ENCODE measurements at places on chromosomes 5 and 9.

- DNase-seq = no peak
Measured at GRCh38 chr5:133706506-133707430, 94.4 kb upstream of the FSTL4 start.

DNA sequence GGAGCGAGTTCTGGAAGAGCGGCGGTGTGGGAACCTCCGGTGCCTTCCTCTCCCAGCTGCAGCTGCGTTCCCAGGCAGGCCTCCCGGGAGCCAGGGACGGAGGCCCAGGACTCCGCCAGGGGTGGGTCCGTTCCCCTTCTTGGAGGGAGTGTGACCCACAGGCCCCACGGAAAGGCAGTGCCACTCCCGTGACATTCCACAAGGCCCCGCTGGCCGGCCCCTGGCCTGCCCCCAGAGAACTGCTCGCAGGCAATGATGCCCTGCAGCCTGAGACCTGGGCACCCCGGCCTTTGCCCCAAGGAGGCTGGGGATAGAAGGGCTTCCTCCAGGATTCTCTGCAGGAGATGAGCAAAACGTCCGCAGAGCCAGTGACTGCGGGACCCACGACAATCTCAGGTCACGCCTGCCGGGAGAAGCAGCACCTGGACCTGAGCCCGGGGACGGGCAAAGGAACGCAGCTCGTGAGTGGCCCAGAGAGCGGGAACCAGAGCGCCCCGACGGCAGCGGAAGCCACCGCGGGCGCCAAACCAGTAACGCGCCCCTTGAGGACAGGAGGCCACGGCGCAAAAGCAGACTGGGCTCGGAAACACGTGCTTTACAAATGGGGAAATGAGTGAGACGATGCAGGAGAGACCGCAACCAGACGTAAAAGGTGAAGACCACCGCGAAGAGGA is 9.3 kb downstream of the OBP2B start:
- no peak for DNase-seq

- DNase-seq = no peak
Measured at GRCh38 chr5:1351156-1351555, 6.3 kb upstream of the CLPTM1L start.

GRCh38 chr9:137786511-137786920 is 91.1 kb upstream of the CACNA1B start:
- no peak for DNase-seq

DNA sequence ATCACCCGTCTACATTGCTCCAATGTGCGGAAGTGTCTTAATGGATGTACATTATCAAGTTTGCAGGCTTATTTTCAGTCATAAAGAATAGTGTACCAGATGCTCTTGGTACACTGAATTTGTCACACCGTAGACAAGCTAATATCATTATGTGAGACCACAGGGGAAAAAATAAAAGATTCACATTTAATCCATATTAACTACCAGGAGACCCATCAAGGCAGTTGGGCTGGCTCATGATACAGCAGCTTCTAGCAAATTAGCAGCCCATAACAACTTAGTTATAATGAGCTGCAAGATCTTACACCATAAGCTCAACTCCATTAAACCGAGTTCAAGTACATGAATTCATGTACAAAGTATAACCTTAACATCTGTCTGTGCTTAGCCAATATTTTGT is 324.9 kb downstream of the CTNND2 start:
- no peak for DNase-seq

DNA sequence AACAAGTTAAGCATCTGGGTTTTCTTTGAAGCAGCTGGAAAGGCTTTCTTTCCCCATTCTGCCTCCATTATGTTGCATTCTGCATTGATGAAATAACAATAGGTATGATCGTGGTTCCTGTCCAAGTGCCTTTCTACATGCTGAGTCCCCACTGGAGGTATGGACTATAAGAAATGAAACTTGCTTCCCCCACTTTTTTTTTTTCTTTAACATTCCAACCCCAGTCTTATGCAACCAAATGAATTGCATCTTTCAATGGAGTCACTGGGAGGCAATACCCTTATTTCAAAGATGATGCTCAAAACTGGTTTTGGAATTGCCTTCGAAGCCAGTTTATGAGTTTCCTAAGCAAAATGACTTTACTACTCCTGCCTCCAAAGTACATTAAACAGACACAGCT is 58.9 kb downstream of the ARSB start:
- no peak for DNase-seq

Measured in activated CD8-positive, alpha-beta memory T cell treated with anti-CD3 and anti-CD28 coated beads for 4 hours (primary cell).